ENCODE measurements at places on chromosomes 5 and 9. TPM values are rescaled to one million over a fixed set of nuclear protein-coding genes. Genes with fewer than 3 reads are reported as not detected.

IL9 gene
- not detected for total RNA-seq

B4GALT1 gene
- total RNA-seq: 107 TPM

SHOC1 gene
- total RNA-seq: not detected

FOXD4L3 gene
- not detected for total RNA-seq

SVEP1 gene
- total RNA-seq: 20.8 TPM

CFAP90 gene
- 0.15 TPM for total RNA-seq

LCN12 gene
- 7.0 TPM for total RNA-seq

WNK2 gene
- 174 TPM for total RNA-seq

PHAX gene
- total RNA-seq: 30.3 TPM

MARCHF3 gene
- total RNA-seq: 23.8 TPM

TAS2R1 gene
- not detected for total RNA-seq

C5orf52 gene
- not detected for total RNA-seq

GABRA1 gene
- total RNA-seq: not detected

GABRP gene
- total RNA-seq: not detected

FAM151B gene
- 2.9 TPM for total RNA-seq

SLC6A19 gene
- total RNA-seq: not detected

MRPS30 gene
- 64.0 TPM for total RNA-seq

MAP1B gene
- 224 TPM for total RNA-seq

CCDC187 gene
- total RNA-seq: not detected

EQTN gene
- total RNA-seq: not detected

PRR16 gene
- total RNA-seq: 4.8 TPM

RGS7BP gene
- total RNA-seq: 5.1 TPM

All from left cardiac atrium (tissue), 4 donors.